Psoas muscle (tissue), 8 donors: ENCODE measurements at places on chromosomes 4 and X. TPM values are rescaled to one million over a fixed set of nuclear protein-coding genes. Genes with fewer than 3 reads are reported as not detected.

DNA sequence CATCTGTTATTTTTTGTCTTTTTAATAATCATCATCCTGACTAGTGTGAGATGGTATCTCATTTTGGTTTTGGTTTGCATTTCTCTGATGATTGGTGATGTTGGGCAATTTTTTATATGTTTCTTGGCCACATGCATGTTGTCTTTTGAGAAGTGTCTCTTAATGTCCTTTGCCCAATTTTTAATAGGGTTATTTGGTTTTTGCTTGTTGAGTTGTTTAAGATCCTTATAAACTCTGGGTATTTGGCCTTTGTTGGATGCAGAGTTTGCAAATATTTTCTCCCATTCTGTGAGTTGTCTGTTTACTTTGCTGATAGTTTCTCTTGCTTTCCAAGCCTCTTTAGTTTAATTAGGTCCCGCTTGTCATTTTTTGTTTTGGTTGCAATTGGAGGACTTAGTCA lies 152.1 kb upstream of the MED14 start:
- no peak overlapping the region for H3K4me3 ChIP-seq
- no peaks in the 10 kb centered on the region for H3K4me1 ChIP-seq
- no peaks in the 10 kb centered on the region for H3K36me3 ChIP-seq
- DNase-seq: no peak
- no peaks in the 10 kb centered on the region for H3K27me3 ChIP-seq

The MGST2 gene
- 18.2 TPM for total RNA-seq

The CXorf49 gene
- not detected for total RNA-seq

GRCh38 chrX:48003367-48003757 lies 427 bp downstream of the ZNF182 start:
- no peak for DNase-seq
- H3K4me1 ChIP-seq: no peaks in the 10 kb centered on the region
- H3K36me3 ChIP-seq: no peaks in the 10 kb centered on the region
- peak overlapping the region; percentile 72 for H3K27ac ChIP-seq
- H3K27me3 ChIP-seq: no peaks in the 10 kb centered on the region
- H3K4me3 ChIP-seq: peak overlapping the region; percentile 70

- no peaks in the 10 kb centered on the region for H3K27me3 ChIP-seq
- H3K4me1 ChIP-seq: peaks cover 19% of the 10 kb centered on the region
- no peak overlapping the region for H3K4me3 ChIP-seq
- DNase-seq: no peak
- peak overlapping the region; percentile 93 for H3K27ac ChIP-seq
These were observed 1.5 kb upstream of the EIF1AX start for GRCh38 chrX:20143111-20143510.

The CFAP97 gene
- total RNA-seq: 20.3 TPM

GRCh38 chrX:32448945-32449344 lies 762.4 kb downstream of the DMD start:
- no peak for DNase-seq
- no peaks in the 10 kb centered on the region for H3K36me3 ChIP-seq
- no peaks in the 10 kb centered on the region for H3K4me1 ChIP-seq
- no peaks in the 10 kb centered on the region for H3K27me3 ChIP-seq
- no peak overlapping the region for H3K4me3 ChIP-seq
- H3K27ac ChIP-seq: no peak overlapping the region

GRCh38 chr4:6728320-6729029 lies 12.5 kb downstream of the BLOC1S4 start:
- H3K4me3 ChIP-seq: no peak overlapping the region
- no peaks in the 10 kb centered on the region for H3K36me3 ChIP-seq

The SPARCL1 gene
- 188 TPM for total RNA-seq

- no peak overlapping the region for H3K27ac ChIP-seq
- H3K27me3 ChIP-seq: no peaks in the 10 kb centered on the region
These were observed 485.5 kb downstream of the NAF1 start for GRCh38 chr4:162681212-162681611.

GRCh38 chrX:31440546-31440945 lies 368.7 kb upstream of the FTHL17 start:
- DNase-seq: no peak
- no peaks in the 10 kb centered on the region for H3K27me3 ChIP-seq
- H3K4me1 ChIP-seq: no peaks in the 10 kb centered on the region
- H3K4me3 ChIP-seq: no peak overlapping the region

The ATP2B3 gene
- not detected for total RNA-seq

- no peaks in the 10 kb centered on the region for H3K36me3 ChIP-seq
- DNase-seq: no peak
- no peak overlapping the region for H3K27ac ChIP-seq
These were observed 76.7 kb downstream of the CPEB2 start for GRCh38 chr4:15078682-15079642.

- DNase-seq: no peak
- no peaks in the 10 kb centered on the region for H3K27me3 ChIP-seq
- H3K4me3 ChIP-seq: no peak overlapping the region
- H3K27ac ChIP-seq: no peak overlapping the region
- no peaks in the 10 kb centered on the region for H3K36me3 ChIP-seq
These were observed 10.3 kb downstream of the PLCXD1 start for GRCh38 chrX:291411-291901.

The DGAT2L6 gene
- not detected for total RNA-seq

The NLRP2B gene
- total RNA-seq: not detected

The PDE6B gene
- total RNA-seq: 0.30 TPM

GRCh38 chrX:33923262-33923661 lies 208.9 kb downstream of the FAM47A start:
- no peak overlapping the region for H3K27ac ChIP-seq
- no peaks in the 10 kb centered on the region for H3K36me3 ChIP-seq
- DNase-seq: no peak
- no peak overlapping the region for H3K4me3 ChIP-seq
- no peaks in the 10 kb centered on the region for H3K4me1 ChIP-seq
- H3K27me3 ChIP-seq: no peaks in the 10 kb centered on the region

The GDPD2 gene
- not detected for total RNA-seq

DNA sequence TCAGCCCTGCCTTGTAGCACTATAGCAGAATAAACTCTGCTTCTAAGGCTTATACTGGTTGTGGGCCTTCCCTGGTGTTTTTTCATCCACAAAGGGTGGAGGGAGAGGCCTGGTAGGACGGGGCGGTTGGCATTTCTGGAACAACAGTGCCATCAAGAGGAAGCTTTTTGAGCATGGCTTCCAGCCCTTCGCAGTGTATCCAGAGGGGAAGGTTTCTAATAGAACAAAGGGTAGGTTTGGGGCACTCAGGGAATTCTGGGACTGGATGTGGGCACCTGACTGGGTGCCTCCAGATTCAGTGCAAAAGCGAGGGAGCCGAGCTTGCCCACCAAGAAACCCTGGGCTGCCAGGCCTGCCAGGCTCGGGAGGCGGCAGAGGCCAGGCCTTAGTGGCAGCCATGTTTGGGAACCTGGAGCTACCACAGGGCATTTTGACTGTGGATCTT lies 229.6 kb upstream of the AGTR2 start:
- H3K4me1 ChIP-seq: no peaks in the 10 kb centered on the region
- DNase-seq: peak; percentile 75
- no peaks in the 10 kb centered on the region for H3K36me3 ChIP-seq
- H3K4me3 ChIP-seq: peak overlapping the region; percentile 60

The PCDH7 gene
- total RNA-seq: 0.62 TPM

DNA sequence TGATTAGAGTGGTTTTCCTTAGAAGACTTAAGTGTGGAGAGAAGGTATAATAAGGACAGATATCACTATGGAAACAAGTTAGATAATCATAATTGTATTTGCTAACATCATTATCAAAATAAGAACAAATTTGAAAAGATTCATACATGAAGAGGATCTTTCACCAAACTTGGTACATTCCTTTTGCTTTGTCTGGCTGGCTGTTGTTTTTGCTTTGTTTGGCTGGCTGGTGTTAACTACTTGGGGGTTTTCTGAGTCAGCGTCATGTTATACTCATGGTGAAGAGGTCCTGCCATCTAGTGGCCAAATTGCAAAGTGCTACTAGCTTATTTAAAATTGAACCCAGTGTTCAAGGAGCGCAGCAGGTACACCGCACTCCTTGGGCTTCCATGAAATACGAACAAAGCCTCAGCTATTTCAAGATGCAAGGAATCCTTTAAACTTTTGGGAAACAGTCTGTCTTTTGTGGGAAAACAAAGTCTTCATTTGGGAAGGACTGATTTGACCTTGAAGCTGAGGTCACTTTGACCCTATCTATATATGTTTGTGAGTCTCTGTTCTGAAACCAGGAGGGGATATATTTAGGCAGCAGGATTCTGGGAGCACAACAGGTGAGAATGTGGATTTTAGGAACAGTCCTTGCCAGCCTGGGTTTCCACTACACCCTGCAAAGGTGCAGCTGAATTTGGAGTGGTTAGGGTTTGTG lies 129.7 kb downstream of the PLS3 start:
- no peak for DNase-seq
- H3K27me3 ChIP-seq: no peaks in the 10 kb centered on the region
- no peaks in the 10 kb centered on the region for H3K4me1 ChIP-seq
- H3K27ac ChIP-seq: no peak overlapping the region
- H3K36me3 ChIP-seq: no peaks in the 10 kb centered on the region

DNA sequence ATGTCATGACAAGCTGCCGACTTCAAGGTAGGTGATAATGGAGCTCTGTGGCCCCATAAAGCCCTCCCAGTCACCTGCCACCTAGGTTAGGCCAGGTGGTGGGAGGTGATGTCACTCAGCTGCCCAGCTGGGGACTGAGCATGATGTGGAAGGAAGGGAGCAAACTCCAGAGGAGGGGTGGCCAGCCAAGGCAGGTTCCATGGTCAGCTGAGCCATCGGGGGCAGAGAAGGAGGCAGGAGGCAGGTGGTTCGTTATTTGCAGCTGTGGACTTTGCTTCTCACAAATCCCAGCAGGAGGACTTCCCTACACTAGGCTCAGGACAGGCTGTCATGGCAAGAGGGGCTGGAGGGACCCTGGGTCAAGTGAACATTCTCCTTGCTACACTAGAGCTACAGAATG lies 2.1 kb downstream of the CCDC120 start:
- H3K27me3 ChIP-seq: no peaks in the 10 kb centered on the region
- H3K4me1 ChIP-seq: no peaks in the 10 kb centered on the region
- no peak overlapping the region for H3K4me3 ChIP-seq
- H3K27ac ChIP-seq: no peak overlapping the region

DNA sequence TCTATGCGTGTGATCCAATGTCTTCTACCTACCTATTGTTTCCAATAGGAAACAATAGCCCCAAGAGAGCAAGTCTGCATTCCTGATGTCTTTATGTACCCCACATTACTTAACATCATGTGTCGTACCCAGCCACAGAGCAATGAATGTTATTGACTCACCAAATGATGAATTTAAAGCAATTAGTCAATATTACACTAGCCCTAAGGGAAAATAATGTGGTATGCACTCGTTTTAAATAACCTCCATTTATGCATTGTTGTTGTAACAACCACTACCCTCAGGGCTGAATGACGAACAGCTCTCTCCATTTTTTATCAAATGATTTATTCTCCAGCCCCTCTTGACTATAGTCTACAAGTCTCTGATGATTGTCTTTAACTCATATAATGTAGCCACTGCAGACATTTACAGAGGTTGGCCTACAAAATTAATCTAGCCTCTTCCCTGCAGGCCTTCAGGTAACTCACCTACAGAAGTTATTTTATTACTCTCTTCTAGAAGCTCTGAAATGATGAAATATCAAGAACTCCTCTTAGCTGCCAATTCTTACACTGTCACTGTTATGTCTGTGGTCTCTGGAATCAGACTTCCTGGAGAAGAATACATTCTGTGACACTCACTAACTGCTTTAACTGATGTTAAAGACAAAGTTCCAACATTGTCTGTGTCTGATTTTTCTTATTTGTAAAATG lies 601.7 kb upstream of the GRIA3 start:
- DNase-seq: no peak
- no peaks in the 10 kb centered on the region for H3K36me3 ChIP-seq
- H3K27me3 ChIP-seq: no peaks in the 10 kb centered on the region
- no peak overlapping the region for H3K27ac ChIP-seq

The HPGD gene
- total RNA-seq: 1.0 TPM

The ETNPPL gene
- 0.28 TPM for total RNA-seq

DNA sequence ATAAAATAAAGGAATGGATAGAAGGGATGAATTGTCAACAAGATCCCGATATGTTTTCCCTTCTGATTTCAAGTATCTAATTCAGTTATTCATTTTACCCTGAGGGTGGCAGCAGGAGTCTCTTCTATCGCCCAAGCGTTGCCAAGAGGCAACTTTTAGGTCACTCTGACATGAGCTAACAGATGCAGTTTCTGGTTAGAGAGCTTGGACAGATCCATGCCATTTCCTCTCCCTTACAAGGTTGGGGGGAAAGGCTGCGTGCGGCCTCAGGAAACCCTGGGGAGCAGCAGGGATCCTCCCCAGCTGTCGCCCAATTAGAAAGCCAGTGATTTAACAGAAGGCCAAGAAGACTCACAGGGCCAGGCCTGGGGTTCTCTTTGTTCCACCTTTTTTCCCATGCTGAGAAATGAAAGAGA lies 35.3 kb upstream of the WAS start:
- H3K27me3 ChIP-seq: no peaks in the 10 kb centered on the region
- no peak overlapping the region for H3K4me3 ChIP-seq
- peak overlapping the region; percentile 19 for H3K27ac ChIP-seq
- peaks cover 5% of the 10 kb centered on the region for H3K4me1 ChIP-seq
- no peak for DNase-seq

DNA sequence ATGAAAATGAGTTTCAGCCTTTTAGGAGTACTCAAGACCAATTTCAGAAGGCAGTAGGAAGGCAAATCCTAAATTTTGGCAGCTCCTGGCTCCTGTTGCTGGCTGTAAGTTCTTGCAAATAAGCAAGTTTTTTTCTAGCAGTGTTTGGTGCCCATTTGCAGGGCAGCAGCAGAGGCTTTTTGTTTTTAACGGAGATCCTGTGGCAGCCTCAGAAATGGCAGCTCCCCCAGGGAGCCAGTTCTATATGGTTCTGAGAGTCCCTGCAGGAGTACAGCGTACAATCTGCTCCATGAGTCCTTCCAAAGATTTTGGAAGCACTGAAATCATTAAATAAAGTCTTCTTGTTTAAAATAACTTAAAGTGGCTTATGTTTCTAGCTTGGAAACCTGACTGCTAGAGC lies 171.9 kb downstream of the NDST4 start:
- no peaks in the 10 kb centered on the region for H3K27me3 ChIP-seq
- no peak overlapping the region for H3K4me3 ChIP-seq
- DNase-seq: no peak
- H3K27ac ChIP-seq: no peak overlapping the region
- H3K36me3 ChIP-seq: no peaks in the 10 kb centered on the region

The DCAF4L1 gene
- 0.75 TPM for total RNA-seq

The F9 gene
- not detected for total RNA-seq

The TMEM156 gene
- total RNA-seq: not detected

GRCh38 chrX:1164322-1165288 lies 47.8 kb downstream of the CRLF2 start:
- no peaks in the 10 kb centered on the region for H3K36me3 ChIP-seq
- peak; percentile 15 for DNase-seq
- no peak overlapping the region for H3K4me3 ChIP-seq
- H3K27ac ChIP-seq: no peak overlapping the region
- no peaks in the 10 kb centered on the region for H3K4me1 ChIP-seq
- no peaks in the 10 kb centered on the region for H3K27me3 ChIP-seq

DNA sequence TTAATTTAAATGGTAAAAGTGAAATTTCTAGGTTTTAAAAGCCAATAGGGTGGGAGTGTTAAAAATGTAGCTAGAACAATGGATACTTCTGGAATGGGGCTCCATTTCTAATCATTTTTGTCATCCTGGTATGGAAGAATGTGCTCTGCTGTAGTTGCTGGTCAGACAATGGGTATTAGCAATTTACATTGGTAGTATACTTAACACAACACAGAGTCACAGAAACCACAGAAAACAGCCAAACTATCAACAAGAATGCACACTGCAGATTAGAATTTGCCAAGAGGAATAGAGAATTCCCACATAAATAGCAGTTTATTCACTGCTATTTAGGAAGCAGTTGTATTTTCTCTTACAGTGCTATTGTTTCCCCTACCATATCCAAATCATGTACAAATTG lies 319.6 kb downstream of the PPP3CA start:
- no peaks in the 10 kb centered on the region for H3K27me3 ChIP-seq
- H3K4me1 ChIP-seq: no peaks in the 10 kb centered on the region
- H3K27ac ChIP-seq: no peak overlapping the region
- DNase-seq: no peak
- no peak overlapping the region for H3K4me3 ChIP-seq

The ABLIM2 gene
- 127 TPM for total RNA-seq

The PNMA6A gene
- 0.17 TPM for total RNA-seq
